ENCODE measurements at places on chromosomes 5 and 9. TPM values are rescaled to one million over a fixed set of nuclear protein-coding genes. Genes with fewer than 3 reads are reported as not detected.

DNA sequence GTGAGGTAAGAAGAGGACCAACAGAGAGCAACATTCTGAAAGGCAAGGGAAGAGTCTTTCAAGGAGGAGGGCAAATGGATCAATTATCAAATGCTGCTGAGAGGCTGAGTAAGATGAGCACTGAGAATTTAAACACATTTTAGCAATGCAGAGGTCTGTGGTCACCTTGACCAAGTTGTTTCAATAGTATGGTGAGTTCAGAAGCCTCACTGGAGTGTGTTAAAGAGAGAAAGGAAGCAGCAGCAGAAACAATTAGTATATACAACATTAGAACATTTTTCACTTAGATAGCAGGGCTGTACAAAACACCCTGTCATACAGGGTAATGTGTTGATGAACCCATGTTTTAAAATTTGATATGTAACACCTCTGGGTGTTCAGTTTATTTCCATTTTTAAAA, 131.5 kb downstream of the NR6A1 start:
- no peak for DNase-seq

PCDHA4 gene
- 0.30 TPM for total RNA-seq

RECK gene
- total RNA-seq: 50.8 TPM

PRUNE2 gene
- 13.6 TPM for total RNA-seq

- no peak for DNase-seq
Observed at GRCh38 chr5:73908846-73909245, 282.9 kb downstream of the ARHGEF28 start.

- DNase-seq: no peak
Observed at GRCh38 chr5:22998774-22999173, 145.6 kb upstream of the CDH12 start.

C9 gene
- total RNA-seq: 0.10 TPM

ADRA1B gene
- 0.79 TPM for total RNA-seq

DNA sequence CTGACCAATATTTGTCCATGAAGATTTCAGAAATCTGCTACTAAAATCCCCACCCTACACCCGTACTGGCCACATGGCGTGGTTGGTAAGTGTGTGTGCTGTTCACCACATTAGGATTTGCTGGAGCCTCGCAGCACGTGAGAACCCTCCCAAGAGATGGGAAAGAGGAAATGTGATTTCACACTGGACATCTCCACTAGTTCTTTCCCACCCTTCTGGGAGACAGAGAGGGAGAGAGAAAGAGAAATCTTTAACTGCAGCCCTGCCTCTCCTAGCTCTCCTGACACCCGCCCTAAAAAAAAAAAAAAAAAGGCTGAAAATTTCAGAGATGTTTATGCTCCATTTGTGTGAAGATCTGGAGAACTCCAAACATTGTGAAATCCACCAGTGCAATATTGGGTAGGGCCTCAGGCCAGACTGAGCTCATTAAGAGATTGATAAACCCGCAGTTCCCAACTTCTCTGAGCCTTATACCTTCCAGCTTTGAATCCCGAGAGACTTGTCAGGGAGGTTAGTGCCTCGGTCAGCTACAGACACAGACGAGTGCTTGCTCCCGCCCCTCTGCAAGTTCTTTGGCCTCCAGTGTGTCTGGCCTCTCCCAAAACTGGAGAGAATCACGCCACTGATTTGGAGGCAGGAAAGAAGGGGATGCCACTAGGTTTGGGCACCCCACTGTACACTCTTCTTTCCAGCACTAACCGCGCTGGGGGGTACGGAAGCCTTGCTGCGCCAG, 1.9 kb downstream of the SPRY4 start:
- peak; percentile 75 for DNase-seq

DNA sequence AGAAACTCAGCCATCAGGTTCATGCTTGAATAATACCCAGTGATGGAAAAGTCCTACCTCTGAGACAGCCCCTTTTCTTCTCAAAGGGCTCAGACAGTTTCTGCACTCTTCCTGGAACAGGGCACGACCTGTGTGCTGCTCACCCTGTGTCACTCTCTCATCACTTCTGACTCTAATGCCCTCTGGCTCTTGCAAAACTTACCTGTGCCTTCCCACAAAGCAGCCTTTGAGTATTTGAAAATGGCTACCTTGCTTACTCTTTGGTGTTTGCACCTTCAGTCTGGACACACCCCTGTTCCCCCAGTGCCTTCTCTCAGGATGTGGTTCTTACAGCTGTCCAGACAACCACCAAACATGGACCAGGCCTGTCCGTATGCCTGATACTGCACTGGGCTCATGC, 171.4 kb downstream of the GRIA1 start:
- no peak for DNase-seq

CCDC171 gene
- total RNA-seq: 9.2 TPM

ZFR gene
- total RNA-seq: 66.1 TPM

- no peak for DNase-seq
Observed at GRCh38 chr9:133472277-133472645, 6.6 kb downstream of the SLC2A6 start.

DNA sequence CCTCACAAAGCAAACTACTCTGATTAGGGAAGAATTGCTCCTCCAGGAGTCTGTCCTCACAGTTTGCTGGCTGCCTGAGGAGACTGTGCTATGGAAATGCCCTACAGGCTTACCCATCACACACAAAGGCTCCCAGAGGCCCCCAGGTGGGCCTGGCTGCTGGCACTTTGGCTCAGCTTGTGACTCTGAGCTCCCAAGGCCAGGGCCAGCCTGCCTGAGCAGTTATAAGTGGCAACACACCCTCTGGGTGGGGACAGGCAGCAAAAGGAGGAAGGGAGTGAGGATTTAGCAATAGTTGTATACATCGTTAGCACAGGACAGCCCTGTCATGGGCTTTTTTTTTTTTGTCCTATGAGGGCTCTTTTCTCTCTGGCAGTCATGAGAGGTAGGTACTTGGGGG, 103.5 kb downstream of the DAPK1 start:
- no peak for DNase-seq

DNA sequence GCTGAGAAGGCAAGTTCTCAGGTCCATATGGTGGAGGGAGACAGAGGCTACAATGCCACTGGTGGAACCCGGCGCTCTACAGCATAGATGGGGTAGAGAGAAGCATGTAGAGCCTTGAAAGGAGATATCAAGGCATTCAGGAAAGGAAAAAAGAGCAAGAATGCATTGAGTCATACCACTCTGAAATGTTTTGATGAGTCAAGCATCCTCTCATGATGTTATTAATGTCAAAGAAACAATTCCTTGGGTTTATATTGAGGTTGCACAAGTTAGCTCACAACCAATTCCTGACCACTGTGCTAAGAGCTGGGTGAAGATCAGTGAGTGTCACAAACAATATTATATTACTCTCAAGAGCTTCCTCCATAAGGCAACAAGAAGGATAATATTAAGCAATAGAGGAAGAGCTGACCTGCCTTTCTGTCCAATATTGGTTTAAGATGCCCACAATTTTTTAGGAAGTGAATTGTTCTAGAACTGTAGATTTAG, 178.0 kb downstream of the RFK start:
- DNase-seq: no peak

DNA sequence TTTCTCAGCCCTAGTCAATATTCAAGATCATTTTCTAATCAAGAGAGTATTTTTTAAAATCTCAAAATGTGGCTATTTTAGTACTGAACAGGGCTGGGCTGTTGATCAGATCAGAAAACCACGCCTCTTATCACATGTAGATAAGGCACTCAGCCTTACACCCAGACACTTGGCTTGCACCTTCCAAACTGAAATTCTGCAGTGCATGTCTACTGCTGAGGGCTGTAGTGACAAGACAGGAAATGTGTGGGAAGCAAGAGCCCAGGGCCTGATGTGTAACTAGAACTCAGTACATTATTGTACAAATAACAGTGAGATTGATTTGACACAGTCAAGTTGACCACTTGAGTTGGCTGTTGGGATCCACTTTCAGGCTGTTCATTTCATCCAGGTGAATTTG, 48.6 kb downstream of the UBE2QL1 start:
- no peak for DNase-seq

TMEM171 gene
- 0.49 TPM for total RNA-seq

GRM6 gene
- not detected for total RNA-seq

DNA sequence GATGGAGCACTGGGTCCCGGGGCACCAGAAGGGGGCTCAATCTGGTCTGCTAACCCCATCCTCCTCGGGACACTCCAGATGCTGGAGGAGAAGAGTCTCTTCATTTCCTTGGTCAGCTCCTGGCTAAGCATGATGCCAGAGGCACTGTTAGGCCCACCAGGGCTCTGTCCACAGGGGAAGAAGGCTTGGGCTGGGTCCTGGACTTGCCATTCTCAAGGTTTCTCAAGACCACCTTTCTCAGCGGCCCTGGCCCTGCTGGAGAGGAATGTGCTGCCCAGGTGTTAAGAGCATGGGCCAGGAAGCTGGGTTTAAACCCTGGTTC, 7.9 kb downstream of the SH2D3C start:
- DNase-seq: no peak

DNA sequence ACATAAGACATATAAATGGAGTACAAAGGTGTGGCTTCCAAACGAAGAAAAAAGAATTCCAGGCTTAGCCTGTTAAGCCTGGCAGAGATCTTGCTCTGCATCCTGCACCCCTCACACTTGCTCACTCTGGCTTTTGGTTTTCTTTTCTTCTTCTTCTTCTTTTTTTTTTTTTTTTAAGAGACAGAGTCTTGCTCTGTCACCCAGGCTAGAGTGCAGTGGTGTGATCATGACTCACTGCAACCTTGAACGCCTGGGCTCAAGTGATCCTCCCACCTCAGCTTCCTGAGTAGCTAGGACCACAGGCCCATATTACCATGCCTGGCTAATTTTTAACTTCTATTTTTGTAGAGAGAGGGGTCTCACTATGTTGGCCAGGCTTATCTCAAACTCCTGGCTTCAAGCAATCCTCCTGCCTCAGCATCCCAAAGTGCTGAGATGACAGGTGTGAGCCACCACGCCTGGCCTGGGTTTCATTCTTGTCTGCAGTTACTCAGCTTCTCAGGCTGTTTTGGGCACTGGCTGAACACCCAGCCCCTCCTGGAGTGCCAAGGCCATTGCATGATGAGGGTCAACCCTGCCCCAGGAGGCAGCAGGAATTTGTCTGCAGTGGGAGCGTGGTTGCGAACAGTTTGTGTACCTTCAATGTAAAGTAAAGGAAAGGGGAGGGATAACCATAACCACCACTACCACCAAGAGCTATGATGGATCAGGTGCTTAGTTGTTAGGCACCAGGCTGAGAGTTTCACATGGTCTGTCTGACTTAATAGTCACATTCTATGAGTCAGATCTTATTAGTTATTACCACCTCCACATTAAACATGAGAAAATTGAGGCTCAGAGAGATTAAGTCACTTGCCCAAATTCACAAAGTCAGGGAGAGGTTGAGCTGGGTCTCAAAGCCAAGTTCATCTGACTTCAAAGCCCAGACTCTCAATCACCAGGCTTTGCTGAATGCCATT, 219.2 kb upstream of the PANK3 start:
- DNase-seq: no peak

DNA sequence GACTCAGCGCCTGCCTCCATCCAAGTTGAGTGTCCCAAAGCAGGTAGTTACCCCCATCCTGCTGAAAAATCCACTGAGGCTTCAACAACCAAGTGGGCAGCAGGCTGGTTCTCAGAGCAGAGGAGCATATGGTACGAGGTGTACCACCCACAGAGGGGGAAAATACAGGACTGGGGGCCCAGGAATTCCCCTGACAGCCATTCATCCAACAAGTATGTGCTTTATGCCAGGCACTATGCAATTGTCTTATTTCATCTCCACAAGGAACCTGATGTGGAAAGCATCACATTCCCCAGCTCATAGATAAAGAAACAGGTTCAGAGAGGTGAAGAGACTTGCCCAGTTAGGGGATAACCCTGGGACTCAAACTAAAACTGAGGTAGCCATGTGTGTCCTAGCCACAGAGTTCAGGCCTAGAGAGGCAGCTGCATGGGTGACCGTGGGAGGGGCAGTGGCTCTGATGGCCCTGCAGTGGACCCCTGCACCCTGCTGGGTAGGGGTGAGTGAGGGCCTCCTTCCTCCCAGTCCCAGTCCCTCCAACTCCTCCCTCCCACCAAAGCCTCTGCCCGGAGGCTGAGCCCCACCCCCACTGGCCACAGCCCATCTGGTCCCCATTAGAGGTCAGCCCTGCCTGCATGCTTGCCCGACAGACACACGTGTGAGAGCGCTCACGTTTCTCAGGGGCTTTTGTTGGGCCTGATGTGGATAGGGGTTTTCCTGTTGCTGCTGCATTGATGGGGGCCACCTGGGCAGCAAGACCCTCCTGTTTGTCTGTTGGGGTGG, 11.5 kb downstream of the PDLIM4 start:
- no peak for DNase-seq

GRCh38 chr9:15357050-15357653, 50.1 kb upstream of the TTC39B start:
- DNase-seq: no peak

CARD9 gene
- total RNA-seq: 3.0 TPM

- no peak for DNase-seq
Observed at GRCh38 chr9:73565833-73566465, 414.3 kb downstream of the ANXA1 start.

OR13C9 gene
- not detected for total RNA-seq

GRCh38 chr5:76331126-76331525, 72.0 kb upstream of the IQGAP2 start:
- no peak for DNase-seq

DNA sequence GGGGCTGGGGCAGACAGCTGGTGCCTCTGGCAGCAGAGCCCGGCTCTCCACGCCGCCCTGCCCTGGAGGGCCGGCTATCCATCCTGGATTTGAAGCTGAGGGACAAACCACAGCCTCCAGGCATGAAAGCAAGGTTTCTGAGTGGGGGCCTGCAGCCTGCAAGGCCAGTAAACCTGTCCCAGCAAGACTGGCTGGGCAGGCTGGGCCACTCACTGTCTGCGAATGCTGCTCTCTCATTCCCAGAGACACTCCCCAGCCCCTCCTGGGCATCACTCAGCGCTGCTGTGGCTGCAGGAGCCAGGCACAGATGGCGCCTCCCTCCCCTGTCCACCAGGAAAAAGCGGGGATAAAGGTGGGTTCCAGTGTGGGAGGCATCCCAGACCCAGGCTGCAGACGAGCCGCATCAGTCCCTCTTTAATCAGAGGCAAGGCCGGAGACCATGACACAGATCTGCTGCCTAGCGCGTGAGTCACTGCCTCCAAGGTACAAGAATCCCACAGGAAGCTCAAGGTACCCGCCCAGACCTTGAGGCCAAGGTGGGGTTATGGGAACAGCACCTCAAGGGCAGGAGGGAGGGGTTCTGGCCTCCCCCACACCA, 118.0 kb downstream of the VAV2 start:
- DNase-seq: no peak

SYK gene
- 10.2 TPM for total RNA-seq

IFNA21 gene
- not detected for total RNA-seq

GRCh38 chr5:6395102-6395445, 16.7 kb upstream of the MED10 start:
- no peak for DNase-seq

UGT3A2 gene
- 21.4 TPM for total RNA-seq

- DNase-seq: no peak
Observed at GRCh38 chr5:179146277-179146676, 86.1 kb downstream of the ZNF354C start.

- no peak for DNase-seq
Observed at GRCh38 chr9:69583645-69584234, 88.4 kb downstream of the APBA1 start.

CNTFR gene
- total RNA-seq: 7.5 TPM

DND1 gene
- total RNA-seq: 0.30 TPM

GRCh38 chr5:104326966-104327365, 764.4 kb upstream of the NUDT12 start:
- no peak for DNase-seq

Measured in skin of body (tissue), 3 donors.